ENCODE measurements at places on chromosomes 3 and 15. TPM values are rescaled to one million over a fixed set of nuclear protein-coding genes. Genes with fewer than 3 reads are reported as not detected.

Gene TEX55
- total RNA-seq = not detected

Gene GOLGA8R
- total RNA-seq = 1.9 TPM

Gene PCLAF
- total RNA-seq = 8.1 TPM

Gene IDH2
- 65.2 TPM for total RNA-seq

Gene SAMD7
- total RNA-seq = not detected

Gene CCDC71
- total RNA-seq = 15.2 TPM
